Activated CD8-positive, alpha-beta T cell treated with anti-CD3 and anti-CD28 coated beads for 36 hours (primary cell): ENCODE measurements at places on chromosomes 7 and 10.

- no peak for DNase-seq
Observed at GRCh38 chr7:90384433-90384832, 18.8 kb upstream of the CLDN12 start.

GRCh38 chr10:22837771-22838170, 90.1 kb upstream of the ARMC3 start:
- DNase-seq = no peak

GRCh38 chr7:98081319-98081718, 25.3 kb upstream of the LMTK2 start:
- DNase-seq = no peak

DNA sequence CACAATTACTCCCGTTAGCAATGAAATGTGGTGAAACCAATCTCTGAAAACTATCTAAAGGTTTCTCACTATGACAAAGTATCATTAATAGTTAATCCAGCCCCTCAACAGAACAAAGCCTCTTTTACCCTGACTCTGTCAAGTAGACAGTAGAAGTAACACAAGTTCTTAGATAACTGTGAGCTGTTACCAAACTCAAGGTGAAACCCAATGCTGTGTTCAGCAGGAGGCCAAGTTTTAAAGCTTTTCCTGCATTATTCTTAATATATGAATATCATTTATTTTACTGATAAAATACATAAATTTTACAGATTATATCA, 109.1 kb downstream of the SRPK2 start:
- no peak for DNase-seq

DNA sequence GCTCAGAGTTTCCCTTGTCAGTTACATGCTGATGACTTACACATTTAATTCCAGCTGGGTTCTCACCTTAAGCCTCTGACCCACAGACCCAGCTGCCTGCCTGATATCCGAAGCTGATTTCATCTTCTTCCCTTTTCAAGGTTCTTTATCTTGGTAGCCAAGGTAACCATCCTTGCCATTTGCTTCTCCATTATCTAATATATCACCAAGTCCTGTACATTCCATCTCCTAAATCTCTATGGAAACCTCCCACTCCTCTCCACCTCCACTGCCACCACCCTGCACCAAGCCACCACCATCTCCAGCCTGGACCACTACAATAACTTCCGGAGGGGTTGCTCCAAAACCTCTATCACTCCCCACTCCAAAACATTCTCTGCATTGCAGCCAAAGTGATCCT, 19.9 kb downstream of the SCRN1 start:
- no peak for DNase-seq
